Stimulated activated CD8-positive, alpha-beta memory T cell treated with anti-CD3 and anti-CD28 coated beads, Interleukin-7, amount 100 ng/mL, for 1 hour (primary cell): ENCODE measurements at places on chromosomes 7 and 10.
A peak's percentile ranks its signal among the peaks of the same experiment; 100 is the strongest.

- DNase-seq, result no peak
These were observed 106.7 kb downstream of the LRMDA start for GRCh38 chr10:75538144-75538543.

GRCh38 chr7:112167147-112167546 lies 39.1 kb downstream of the DOCK4 start:
- no peak for DNase-seq

DNA sequence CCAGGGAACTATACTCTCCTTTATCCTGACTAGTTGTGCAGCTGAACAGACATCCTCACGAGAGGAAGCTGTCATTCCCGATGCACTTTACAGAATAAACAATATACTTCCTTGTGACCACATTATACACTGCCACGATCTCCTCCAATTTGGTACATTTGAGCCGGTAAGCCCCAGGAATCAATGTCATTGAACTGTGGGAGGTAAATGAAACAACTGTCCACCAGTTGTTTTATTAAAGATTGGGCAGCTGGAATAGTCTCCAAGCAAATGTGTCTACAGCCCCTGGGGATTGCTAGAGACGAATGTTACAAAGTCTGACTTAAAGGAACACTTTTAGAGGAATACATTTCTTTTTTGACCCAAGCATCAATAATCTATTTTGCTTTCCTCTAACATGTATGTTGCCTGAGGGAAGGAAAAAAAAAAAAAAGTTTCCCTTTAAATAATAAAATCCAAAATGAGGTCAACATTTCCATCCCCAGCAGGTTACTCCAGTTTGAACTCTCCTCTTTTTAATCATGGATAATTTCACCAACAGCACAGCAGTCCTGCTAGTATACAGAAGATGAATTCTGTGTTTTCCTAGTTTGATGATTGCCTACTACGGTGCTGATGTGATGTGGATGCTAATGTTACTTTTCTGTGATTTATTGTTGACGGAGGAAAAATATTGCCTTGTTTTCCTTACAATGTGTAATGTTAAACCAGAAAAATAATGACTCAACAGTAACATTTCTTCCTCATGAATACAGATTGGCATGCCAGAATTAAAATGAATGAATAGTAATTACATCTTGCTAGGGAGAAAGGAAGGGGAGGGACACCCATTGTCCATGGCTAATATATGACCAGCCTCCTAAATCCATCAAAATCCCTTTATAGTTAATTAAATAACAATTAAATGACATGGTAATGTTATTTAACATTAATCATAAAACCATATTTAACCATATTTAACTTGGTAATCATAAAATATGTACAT lies 360.9 kb downstream of the NEBL start:
- DNase-seq, result no peak

- DNase-seq, result no peak
These were observed 55.4 kb downstream of the ARHGAP21 start for GRCh38 chr10:24668247-24668646.

DNA sequence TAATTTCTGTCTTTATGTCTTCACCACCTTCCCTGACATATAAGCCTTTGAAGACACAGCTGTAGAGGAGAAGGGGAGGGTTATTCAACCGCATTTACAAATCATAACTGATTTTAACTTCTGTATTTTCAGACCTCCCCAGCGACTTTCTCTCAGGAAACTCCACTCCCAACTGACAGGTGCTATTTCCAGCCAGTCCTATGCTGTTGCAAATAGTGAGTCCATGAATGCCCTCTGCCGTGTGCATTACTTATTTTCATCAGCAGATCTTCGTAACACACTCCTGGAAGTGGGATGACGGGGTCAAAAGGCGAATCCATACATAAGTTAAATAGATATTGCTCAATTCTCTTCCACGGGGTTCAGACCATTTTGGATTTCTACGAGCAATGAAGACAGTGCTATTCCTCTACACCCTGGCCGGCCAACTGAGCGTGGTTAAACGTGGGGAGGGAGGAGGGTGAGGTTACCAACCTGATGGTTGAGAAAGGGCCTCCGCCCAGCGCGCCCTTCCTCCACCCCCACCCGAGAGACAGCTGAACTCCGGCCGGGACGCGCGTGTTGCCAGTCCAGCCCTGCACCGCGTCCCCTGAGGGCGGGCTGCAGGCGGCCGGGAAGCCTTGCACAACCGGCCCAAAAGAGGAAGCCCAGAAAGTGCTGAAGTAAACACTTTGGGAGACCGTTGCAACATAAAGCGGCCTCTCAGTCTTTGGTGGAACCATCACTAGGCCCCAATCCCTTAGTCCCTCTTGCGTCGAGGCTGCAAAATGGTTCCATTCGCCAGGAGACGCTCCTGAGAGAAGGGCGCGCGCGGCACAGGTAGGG lies at the start of gene APBB1IP:
Gene APBB1IP (plus strand): TSS at position 705 of the 825 bp plus-strand sequence. CDS start 53,986 bp downstream, outside the sequence.
- DNase-seq, result no peak

DNA sequence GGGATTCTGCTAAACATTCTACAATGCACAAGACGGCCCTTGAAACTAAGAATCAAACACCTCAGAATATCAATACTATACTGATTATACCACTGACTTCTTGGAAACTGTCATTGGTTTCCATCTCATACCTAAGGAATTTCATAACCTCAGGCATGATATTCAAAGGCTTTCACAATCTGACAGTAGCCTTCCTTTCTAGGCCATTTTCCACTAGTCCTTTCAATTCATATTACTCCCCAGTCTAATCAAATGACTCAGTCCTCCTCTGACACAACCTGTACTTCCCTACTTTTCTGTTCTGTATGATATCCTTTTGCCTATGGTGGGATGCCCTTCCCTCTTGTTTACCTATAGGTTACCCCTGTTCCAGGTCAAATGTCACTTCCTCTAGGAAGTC lies 48.3 kb downstream of the CSTF2T start:
- DNase-seq, result no peak

- no peak for DNase-seq
These were observed 202.3 kb downstream of the CHCHD3 start for GRCh38 chr7:132879579-132879978.

GRCh38 chr10:33412241-33412640 lies 77.8 kb upstream of the NRP1 start:
- no peak for DNase-seq

- no peak for DNase-seq
These were observed 332.9 kb downstream of the PTEN start for GRCh38 chr10:88196291-88196690.

- no peak for DNase-seq
These were observed 38.3 kb downstream of the LYZL2 start for GRCh38 chr10:30591249-30591670.

GRCh38 chr7:45601816-45602540 lies 27.8 kb downstream of the ADCY1 start:
- no peak for DNase-seq

DNA sequence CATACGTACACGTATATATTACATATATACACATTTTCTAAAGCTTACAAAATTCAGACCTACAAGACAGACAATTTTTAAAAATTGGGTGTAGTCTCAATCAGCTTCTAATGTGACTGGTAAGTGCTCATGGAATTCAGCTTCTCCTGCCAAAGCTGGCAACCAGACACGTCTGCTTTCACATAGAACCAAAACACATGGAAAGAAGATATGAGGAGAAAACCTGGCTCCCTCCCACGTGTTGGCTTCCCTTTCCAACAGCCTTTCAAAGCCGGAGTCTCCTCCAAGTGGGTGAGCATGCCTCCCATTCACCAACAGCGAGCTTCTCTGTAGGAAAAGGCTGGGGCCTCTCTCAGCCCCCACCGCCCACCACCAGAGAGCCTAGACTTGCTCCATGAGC lies 33.4 kb downstream of the CDCA7L start:
- no peak for DNase-seq

GRCh38 chr10:119724593-119725516 lies 995 bp upstream of the INPP5F start:
- DNase-seq, result no peak

DNA sequence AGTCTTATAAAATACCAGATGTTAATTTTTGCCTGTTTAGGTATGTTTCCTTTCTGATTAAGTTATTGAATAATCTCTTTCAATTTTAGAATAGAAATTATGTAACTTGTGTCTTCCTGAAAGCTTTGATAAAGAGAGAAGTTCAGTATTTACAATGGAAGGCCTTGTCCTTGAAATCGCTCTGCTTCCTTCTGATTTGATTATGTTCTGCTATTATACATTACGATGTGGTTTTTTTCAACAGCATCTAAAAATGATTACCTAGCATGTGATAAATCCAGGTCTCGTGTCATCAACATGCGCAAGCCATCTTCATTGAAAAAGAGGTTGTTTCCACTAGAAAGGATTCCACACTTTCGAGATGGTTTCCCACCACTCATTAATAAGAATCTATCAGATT lies 96.5 kb upstream of the SLC26A5 start:
- no peak for DNase-seq

DNA sequence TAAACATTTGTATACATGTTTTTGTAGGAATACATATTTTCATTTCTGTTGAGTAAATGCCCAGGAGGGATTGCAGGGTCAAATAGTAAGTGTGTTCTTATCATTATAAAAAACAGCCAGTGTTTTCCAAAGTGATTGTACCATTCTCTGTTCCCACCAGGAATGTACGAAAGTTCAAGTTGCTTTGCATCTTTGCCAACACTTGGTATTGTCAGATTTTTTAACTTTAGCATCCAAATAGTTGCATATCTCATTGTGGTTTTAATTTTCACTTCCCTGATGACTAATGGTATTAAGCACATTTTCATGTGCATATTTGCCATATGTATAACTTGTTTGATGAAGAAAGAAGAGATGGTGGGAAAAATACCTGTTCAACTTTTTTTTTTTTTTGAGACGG lies 213.9 kb downstream of the ZNF365 start:
- DNase-seq, result no peak

DNA sequence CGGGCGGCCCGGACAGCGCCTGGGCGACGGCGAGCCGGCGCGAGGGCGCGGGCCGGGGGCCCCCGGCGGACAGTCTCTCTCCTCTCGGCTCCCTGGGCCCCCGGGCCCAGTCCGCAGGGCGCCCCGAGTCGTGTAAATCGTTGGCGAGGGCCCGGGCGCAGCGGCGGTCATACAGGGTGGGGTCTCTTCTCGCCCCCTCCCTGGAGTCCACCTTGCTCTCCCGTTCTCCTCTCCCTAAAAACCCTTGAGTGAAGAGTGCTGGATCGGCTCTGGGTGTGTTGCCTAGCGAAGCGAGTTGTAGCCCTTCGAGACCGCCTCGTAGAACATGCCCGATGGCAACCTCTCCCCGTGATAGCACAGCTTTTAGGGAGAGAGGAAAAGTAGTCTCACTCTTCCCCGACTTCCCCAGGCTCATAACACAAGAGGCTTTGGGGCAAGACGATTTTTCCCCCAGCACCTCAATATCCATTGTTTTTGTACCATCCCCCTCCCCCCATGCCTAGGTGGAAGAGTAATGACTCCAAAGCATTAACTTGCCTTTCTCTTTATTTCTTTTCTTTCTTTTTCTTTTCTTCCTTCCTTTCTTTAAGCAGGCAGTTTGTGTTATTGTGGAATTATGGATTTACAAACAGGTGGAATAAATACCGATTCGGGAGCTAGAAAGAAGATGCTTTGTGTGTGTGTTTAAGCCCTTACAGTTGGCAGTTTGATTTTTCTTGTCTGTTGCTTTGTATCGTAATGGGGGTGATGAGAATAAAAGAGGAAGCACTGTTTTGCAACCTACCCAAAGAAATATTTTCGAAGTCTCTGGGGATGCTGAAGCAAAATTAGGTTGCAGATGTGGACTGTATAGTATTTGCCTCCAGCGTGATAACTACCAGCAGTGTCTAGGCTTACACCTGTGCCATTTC lies 822 bp downstream of the SHOC2 start:
- DNase-seq, result peak; percentile 2

DNA sequence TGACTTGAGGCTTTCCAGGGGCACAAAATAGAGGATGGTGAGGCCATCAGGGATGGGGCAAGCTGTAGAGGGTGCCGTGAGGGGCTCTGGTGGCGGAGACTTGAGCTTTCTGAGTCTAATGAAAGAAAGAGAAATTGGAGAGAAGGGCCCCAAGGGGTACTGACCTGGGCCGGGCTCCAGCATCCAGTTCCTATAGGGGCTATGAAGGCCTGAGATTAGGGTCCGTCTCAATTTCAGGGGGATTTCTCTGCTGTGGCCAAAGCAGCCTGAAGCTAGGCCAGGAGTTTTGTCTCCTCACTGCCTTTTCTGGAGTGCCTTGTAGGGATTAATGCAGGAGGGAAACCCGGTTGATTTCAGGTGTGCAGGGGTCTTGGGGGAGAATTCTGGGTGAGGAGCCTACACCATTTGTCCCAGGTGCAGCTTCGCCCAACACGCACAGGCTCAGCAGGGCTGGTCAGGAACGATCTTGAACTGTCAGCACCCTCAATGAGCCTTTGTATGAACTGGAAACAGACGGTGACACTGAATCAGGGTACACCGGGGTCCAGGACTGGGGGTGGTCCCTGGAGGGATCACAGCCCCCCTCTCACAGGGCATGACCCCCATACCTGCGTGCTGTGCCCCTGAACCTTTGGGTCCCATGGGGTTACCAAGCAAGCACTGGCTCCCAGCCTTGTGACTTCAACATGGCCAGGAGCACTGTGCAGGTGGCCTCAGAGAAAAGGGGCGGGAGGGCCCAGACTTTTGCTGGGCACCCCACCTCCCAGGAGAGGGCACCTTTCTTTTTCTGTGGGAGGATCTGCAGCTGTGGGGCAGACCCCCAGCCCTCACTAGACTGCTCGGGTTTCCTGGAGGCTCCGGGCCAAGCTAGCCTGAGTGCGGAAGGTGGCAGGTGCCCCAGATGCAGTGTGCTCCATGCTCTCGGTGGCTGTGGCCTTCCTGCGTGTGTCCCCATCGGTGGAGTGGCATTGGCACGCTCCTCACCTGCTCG lies 122.9 kb upstream of the RET start:
- DNase-seq, result no peak

- no peak for DNase-seq
These were observed 54.6 kb downstream of the BPGM start for GRCh38 chr7:134701272-134701671.

DNA sequence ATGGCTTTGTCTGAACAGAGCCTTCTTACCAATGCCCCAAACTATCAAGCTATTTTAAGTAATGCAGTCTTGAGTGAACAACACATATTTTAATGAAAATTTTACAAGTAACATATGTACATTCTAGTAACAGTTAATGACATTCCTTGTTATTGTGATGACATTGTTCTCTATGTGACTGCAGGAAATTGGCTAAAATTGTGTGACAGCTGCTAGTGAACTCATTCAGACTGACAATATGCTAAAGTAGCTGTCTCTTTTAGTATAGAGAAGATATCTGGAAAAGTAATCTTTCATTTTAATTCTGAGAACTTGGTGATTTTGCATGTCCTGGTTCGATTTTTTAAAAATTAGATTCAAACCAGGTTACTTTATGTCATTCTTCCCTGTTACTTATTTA lies 259.8 kb upstream of the MAGI2 start:
- DNase-seq, result no peak

DNA sequence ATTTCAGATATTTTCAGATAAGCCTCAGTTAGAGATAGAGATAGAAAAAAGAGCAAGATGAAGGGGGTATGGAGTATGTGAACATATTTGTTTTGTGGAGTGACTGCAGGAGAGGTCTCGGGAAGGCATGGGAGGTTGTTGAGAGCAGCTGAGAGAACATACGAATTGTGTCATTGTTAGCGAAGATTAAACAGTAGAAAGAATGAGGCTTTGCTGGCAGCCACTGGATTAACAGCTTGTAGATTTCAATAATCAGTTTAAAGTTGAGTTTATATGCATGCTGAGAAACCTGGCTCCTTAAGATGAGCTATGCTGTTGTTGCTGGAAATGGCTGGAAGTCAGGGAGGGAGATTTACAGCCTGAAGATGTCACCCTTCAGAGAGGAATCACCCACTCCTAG lies 100.9 kb upstream of the SORCS3 start:
- DNase-seq, result no peak

- no peak for DNase-seq
These were observed 5.8 kb downstream of the VSIR start for GRCh38 chr10:71767420-71768035.
